ENCODE measurements at places on chromosomes 2 and 18.

DNA sequence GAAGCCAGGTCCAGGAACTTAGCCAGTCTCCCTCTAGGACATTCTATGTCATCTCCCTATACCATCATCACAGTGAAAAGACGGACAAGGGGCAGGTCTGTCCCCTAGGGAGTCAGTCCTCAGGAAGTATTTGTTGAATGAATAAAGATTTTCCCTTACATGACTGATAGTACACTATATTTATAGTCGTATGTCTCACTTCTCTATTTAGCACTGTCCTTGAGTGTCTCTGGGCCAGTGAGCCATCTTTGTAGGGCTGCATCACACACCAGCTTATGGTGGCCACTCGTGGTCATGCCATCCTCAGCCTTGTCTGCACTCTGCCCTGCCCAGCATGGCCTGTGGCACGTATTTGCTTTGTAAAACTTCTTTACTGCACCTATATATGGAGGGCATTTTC is 25.8 kb downstream of the PTPN18 start:
- no peak for DNase-seq

DNA sequence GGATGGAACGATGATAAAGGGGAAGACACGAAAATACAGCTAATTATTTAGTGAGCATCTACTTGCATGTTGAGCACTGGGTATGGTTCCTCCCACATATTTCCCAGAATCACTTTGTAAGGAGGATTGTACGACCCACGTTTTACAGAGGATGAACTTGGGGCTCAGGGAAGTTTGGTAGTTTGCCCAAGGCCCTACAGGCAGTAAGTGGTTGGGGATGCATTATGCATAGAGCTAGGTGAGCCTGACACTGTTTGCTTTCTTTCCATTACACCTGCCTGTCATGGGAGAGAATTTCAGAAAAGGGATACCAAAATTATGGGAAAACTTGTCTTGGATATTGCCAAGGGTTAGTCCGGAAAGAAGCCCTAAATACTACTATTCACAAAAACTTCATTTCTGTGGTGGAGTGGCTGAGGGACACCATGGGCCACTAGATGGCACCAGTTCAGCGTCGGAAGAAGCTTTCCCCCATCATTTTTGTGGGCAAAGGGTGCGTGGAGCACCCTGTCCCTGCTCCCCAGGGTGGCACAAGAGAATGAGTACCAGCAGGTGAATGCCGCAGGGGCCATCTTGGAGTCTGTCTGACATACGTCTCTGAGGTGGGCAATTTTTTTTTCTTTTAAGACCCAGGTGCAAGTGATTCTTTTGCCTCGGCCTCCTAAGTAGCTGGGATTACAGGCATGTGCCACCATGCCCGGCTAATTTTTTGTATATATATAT is 23.5 kb upstream of the C18orf32 start:
- peak; percentile 65 for DNase-seq

GRCh38 chr2:223947711-223948205 is 2.6 kb upstream of the WDFY1 start:
- DNase-seq: no peak

- DNase-seq: no peak
Observed at GRCh38 chr18:39453882-39454281, 1888.3 kb upstream of the CELF4 start.

GRCh38 chr2:135745545-135745944 is 3.9 kb downstream of the UBXN4 start:
- no peak for DNase-seq

All from activated naive CD4-positive, alpha-beta T cell treated with anti-CD3 and anti-CD28 coated beads, Interleukin-2, amount 10 ng/mL, durations not matched to agents 7 days and 5 days (primary cell).